ENCODE measurements at places on chromosomes 7 and 10.

- no peak for DNase-seq
Observed at GRCh38 chr10:70586348-70586930, 16.1 kb downstream of the PRF1 start.

DNA sequence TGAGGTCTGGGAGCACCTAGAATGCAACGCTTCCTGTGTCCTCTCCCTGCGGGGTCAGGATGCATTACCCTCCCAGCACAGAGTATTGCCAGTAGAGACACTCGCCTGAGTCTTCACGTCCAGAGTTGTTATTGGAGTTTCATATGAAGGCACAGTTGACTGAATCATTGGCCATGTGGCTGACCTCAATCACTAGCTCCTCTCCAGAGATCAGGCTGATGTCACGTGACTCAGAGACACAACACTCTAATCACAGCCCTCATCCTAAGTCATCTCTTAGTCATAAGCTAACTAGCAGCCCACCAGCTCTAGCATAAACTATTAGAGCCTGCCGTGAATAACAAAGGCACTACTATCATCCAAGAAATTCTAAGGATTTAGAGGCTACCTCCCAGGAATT is 107.8 kb downstream of the HECW1 start:
- DNase-seq, result no peak

- no peak for DNase-seq
Observed at GRCh38 chr7:81235997-81236396, 317.1 kb upstream of the SEMA3C start.

DNA sequence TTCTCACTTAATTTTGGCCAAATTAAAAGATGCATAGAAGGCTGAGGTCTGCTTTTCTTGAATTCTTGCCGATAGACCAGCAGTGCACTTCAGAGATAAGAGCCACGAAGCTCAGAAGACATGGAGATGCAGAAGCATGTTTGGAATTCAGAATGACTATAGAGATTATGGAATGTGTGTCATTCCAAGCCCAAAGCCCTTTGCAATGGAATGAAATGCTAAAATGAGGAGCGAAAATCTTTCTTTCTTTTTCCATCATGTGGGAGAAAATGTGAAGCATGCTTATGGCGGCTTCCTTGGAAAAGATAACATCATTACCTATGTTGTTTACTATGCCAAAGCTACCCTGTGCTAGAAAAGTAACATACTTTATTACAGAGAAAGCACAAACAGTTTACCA is 257.0 kb upstream of the RNF32 start:
- DNase-seq, result no peak

GRCh38 chr10:83892737-83893136 is 246.6 kb upstream of the GHITM start:
- DNase-seq, result no peak

GRCh38 chr10:4533621-4534020 is 292.4 kb upstream of the AKR1E2 start:
- no peak for DNase-seq

DNA sequence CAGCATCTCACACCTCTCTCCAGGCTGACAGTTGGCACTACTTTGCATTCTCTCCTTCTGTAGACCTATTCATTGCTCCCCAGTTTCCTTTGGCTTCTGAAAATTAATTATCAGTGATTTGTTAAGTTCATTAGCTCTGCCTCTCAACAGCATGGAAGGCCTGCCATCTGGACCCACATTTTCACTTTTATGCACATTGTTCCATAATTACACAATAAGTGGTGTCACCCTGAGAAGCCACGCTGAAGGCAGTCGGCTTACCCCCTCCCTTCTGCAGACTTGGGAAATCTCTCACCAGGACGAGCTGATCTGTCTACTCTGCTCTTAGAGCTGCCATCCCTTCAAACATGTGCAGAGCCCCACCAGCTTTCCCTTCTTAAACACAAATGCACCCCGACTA is 64.7 kb downstream of the SLIT1 start:
- no peak for DNase-seq

- DNase-seq, result no peak
Observed at GRCh38 chr10:627032-627992, 62.2 kb downstream of the DIP2C start.

GRCh38 chr10:124007773-124008145 is 85.6 kb downstream of the CHST15 start:
- no peak for DNase-seq

- DNase-seq, result no peak
Observed at GRCh38 chr7:43537765-43538403, 45.0 kb upstream of the STK17A start.

DNA sequence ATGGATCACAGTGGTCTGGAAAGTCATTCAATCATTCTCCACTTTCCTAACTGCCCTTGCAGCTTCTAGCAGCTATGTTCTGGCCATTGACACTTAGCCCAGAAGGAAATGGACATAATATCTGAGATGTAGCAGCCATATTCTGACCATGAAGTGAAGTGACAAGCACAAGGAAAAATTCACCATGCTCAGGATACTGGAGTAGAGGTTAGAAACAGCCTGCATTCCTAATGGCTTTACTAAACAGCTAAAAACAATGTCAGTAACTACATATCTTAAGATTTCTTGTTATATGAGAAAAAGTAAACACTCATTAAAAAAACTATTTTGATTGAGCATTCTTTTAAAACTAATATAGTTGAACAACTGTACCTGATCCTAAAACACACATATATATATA is 443.8 kb downstream of the MAGI2 start:
- no peak for DNase-seq

GRCh38 chr10:63261496-63261895 is 128.4 kb downstream of the NRBF2 start:
- no peak for DNase-seq

DNA sequence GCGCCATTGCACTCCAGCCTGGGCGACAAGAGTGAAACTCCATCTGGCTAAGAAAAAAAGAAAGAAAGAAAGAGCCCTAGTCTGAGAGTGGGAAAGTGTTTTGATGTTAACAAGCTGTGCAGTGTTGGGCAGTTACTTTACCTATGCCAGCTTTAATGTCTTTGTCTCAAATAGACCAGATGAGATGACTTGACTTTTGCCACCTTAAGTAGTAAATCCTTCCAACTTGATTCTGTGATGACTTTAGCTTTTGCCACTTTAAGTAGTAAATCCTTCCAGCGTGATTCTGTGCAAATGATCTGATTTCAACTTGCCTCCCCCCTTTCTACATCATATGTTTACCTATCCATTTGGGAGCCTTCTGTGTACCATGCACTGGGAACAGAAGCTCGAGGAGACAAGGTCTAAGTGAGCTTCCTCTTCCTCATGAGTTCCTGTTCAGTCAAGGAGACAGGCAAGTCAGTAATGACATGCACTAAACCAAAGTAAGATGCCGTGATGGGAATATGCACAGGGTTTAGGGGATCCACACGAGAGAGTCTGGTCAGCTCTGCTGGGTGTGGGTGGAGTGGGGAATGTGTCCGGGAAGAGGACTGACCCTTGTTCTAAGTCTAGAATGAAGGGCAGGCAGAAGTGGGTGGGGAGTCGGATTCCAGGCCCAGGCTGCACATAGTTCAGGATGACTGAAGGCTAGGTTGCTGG is 17.2 kb downstream of the INPP5F start:
- no peak for DNase-seq

- no peak for DNase-seq
Observed at GRCh38 chr10:95539560-95540284, 21.4 kb downstream of the SORBS1 start.

GRCh38 chr10:49557681-49558080 is 18.8 kb upstream of the ERCC6 start:
- DNase-seq, result no peak

DNA sequence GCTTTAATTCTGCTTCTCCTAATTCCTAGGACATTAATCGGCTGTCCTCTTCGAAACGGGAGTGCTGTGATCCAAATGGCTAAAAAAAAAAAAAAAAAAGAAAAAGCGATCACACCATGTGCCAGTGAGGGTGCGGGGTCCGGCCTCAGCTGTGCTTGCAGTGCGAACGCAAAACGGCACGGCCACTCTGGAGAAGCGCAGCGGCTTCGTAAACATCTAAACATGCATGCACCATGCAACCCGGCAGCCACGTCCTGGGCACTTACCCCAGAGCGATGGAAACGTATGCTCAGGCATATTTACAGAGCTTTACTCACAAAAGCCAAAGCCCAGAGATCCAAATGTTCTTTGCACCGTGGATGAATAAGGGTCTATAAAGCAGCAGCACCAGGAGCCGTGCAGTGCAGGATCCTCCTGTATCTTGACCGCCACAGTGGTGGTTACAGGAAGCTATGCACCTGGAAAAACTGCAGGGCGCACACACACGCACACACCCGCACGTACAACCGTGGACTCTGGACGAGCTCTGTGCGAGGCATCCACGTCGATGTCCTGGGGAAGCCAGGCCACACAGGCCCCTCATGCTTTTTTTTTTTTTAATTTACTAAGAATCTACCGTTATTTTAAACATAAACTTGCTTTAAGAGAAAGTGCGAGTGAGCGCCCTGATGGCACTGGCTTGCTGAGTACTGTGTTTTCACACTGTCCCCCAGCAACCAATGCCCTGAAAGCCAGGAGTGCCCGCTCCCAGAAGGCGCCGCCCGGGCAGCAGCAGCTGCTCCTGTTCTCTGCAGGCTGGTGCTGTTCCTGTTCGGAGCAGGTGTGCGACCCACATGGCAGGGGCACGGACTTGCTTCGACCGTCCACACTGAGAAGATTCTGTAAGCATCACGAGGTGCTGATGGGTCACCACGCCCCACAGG is 25.0 kb downstream of the GPER1 start:
- no peak for DNase-seq

- peak; percentile 91 for DNase-seq
Observed at GRCh38 chr10:77456414-77456813, 181.2 kb downstream of the KCNMA1 start.

GRCh38 chr7:151568956-151569940 is 49.6 kb upstream of the RHEB start:
- DNase-seq, result no peak

DNA sequence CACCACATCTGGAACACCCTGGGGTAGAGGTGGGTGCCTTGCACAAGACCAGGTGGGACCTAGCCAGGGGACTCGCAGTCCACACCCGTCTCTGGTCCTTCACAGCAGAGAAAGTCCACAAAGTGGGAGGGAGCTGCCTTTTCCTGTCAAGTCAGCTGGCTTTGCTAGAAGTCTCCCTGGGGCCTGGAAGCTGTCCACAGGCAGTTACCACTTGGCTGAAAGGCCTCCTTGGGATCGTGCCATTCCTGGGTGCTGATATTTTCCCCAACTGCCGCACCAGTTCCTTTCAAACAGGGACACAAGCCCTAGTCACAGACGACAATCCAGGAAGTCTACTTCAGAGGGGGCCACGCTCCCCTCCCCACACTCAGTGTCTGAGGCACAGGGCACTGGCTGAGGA is 75.4 kb downstream of the AFAP1L2 start:
- DNase-seq, result no peak

Measured in NCI-H510A treated with DMSO at 0.1 percent for 48 hours (cell line).